ENCODE measurements at places on chromosomes 1 and 21. TPM values are rescaled to one million over a fixed set of nuclear protein-coding genes. Genes with fewer than 3 reads are reported as not detected.

GRCh38 chr1:2046174-2046917, 3.9 kb upstream of the PRKCZ start:
- DNase-seq, result no peak

Gene TPTE
- not detected for total RNA-seq

DNA sequence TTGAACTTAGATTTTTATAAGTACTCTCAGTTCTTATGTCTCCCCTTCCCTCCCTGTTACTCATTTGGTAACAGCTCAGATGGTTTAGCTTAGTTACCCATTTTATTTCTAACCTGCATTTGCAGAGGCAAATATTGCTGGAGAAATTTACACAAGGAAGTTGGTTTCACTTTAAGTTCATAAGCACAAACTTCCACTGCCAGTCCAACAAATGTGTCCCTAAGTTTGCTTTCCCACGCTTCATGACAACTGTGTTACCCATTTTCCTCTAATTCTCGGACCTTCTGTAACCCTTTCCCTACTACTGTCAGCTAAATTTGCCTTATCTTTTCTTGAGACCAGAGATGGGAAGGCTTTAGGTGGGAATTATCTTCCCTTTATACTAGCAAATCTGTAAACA, 63.9 kb upstream of the GPR25 start:
- no peak for DNase-seq

DNA sequence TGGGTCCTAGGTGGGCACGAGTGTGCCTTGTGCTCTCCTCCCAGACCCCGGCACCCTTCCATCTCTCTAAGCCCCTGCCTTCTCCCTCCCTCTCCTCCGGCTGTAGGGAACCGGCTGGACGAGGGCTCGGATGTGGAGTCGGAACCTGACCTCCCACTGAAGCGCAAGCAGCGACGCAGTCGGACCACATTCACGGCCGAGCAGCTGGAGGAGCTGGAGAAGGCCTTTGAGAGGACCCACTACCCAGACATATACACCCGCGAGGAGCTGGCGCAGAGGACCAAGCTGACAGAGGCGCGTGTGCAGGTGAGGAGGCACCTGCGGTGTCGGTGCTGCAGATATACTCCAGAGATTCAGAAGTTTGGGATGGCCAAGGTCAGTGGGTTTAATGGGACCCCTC, 61.0 kb downstream of the PAX7 start:
- no peak for DNase-seq

Gene JTB
- 97.2 TPM for total RNA-seq
